ENCODE measurements at places on chromosomes 6 and 20.

GRCh38 chr6:33206864-33207551 is 1.3 kb upstream of the RING1 start:
- no peak for DNase-seq

GRCh38 chr6:83958241-83958685 is 75.3 kb upstream of the MRAP2 start:
- DNase-seq = no peak

- no peak for DNase-seq
Observed at GRCh38 chr6:170032706-170033309, 258.1 kb downstream of the DLL1 start.

- no peak for DNase-seq
Observed at GRCh38 chr6:63677282-63677681, 41.7 kb downstream of the PHF3 start.

GRCh38 chr20:35264755-35265154 is 13.2 kb downstream of the MMP24OS start:
- DNase-seq = no peak

Data from activated CD4-positive, alpha-beta memory T cell treated with anti-CD3 and anti-CD28 coated beads for 36 hours (primary cell).